ENCODE measurements at places on chromosomes 2 and 18. TPM values are rescaled to one million over a fixed set of nuclear protein-coding genes. Genes with fewer than 3 reads are reported as not detected.

Gene UCN
- total RNA-seq, result not detected

Gene ACVR1
- 8.1 TPM for total RNA-seq

Gene MTX2
- total RNA-seq, result 5.0 TPM

Gene RSAD2
- 6.8 TPM for total RNA-seq

Gene FEV
- not detected for total RNA-seq

Gene ALPI
- not detected for total RNA-seq

Gene MPP4
- total RNA-seq, result under 0.01 TPM

Gene REG3A
- not detected for total RNA-seq

Gene QPCT
- total RNA-seq, result 49.5 TPM

Gene KYNU
- total RNA-seq, result 35.9 TPM

Gene SDC1
- not detected for total RNA-seq

Gene MSH2
- 6.6 TPM for total RNA-seq

Gene NAGK
- total RNA-seq, result 25.7 TPM

Gene HAAO
- total RNA-seq, result 3.9 TPM

Gene LAMA3
- under 0.01 TPM for total RNA-seq

Gene CCDC68
- not detected for total RNA-seq

Gene ATRAID
- total RNA-seq, result 96.4 TPM

Gene FAM228A
- 0.10 TPM for total RNA-seq

Gene PLCL1
- total RNA-seq, result 23.4 TPM

Gene CHRNG
- total RNA-seq, result not detected

Gene TGFA
- total RNA-seq, result 0.63 TPM

Gene ASAP2
- total RNA-seq, result 4.6 TPM

Gene WNT10A
- 1.5 TPM for total RNA-seq

Gene PCARE
- under 0.01 TPM for total RNA-seq

Gene DCDC2C
- total RNA-seq, result not detected

Gene COL3A1
- total RNA-seq, result 0.42 TPM

Measured in mononuclear cell (primary cell).